ENCODE measurements at places on chromosomes 11 and 22.

DNA sequence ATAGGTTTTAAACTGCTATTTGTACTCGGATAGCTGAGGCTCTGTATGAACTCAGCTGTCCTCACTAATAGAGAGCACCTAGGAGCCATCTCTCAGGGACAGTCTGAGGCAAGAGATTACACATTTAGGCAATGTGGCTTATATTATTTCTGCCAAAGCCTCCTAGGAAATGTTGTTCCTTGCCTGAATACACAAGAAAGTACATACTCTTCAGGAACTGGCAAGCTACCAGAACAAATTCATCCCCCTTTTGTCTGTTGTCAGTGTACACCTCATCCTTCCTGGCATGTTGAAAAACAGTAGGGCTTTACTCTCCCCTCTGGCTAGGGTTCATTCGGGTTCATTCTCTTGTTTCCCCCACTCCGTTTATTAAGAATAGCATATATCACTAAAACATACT is 615.9 kb upstream of the FAT3 start:
- DNase-seq: no peak

DNA sequence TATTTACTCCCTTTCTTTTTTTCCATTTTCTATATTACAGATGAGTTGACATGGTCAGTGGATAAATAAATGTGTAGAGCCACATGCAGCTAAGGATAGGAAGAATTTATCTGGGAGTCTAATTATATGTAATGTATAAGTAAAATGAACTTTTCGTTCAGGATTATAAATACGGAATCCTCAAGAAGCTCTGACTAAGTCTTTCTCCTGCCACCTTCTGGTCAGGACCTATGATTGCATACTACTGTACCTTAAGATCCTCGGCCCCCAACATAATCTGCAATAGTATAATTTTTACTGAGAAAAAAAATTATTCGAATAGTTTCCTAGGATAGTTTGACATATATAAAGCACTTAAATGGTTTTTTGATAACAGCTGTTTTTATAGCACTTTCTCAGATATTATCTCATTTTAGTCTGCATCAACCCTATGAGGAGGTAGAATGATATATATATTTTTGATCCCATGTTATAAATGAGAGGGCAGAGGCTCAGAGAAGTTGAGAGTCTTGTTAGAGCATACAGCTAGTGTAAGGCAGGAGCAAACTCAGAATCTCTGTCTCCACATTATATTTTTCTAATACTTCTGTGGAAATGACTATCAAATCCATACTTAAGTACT is 36.1 kb downstream of the CCDC90B start:
- DNase-seq: no peak

DNA sequence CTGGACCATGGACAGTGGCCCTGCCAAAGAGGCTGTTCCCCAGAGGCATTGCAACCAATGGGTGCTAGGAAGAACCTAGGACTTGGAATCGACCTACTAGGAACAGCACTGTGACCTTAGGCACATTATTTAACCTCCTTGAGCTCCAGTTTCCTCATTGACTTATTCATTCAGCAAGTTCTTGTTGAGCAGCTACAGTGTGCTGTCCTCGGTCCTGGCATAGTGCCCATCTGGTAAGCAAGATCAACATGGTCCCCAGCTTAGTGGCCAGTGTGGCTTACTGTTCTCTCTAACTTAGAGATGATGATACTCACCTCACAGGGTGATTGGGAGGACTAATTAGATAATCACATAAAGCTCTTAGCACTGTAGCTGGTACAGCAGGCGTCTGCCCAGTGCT is 8.2 kb downstream of the ABCG4 start:
- no peak for DNase-seq

GRCh38 chr11:14105446-14105845 is 142.9 kb downstream of the SPON1 start:
- DNase-seq: no peak

- DNase-seq: no peak
Measured at GRCh38 chr11:121153472-121153871, 52.4 kb downstream of the TECTA start.

DNA sequence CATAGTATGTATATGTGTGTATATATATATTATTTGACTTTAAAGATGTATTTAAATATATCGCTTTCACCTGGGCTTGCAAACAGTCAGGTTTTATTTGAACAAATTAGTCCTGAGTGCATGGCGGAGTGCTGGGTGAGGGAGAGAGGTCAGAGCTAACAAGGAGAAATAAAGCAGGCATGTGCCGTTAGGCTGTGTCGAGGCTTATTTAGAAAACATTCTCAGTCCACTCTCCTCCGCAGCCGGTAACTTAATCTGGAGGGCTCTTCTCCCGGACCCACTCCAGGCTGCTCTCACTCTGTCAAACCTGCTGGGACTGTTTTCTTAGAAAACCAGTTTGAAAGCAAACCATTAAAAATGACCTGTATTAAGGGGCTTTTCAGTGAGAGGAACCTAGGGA is 455.9 kb downstream of the MN1 start:
- no peak for DNase-seq

DNA sequence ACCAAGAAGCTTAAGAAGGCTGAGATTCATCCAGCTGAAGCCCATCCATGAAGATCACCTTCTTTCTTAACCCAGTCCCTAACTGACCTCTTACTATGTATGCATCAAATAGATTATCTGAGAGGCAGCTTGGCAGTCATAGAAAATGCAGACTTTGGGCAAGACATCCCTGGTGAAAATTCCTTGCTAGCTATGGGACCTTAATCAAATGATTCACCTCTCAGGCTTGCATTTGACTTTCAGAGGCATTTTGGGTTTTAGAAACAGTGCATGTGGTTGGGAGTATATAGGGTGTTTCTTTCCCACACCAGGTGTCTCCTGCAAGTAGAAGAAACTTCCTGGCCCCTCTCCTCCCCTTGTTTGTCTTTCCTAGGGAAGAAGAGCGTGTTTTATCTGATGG is 188.5 kb upstream of the ISX start:
- DNase-seq: no peak

DNA sequence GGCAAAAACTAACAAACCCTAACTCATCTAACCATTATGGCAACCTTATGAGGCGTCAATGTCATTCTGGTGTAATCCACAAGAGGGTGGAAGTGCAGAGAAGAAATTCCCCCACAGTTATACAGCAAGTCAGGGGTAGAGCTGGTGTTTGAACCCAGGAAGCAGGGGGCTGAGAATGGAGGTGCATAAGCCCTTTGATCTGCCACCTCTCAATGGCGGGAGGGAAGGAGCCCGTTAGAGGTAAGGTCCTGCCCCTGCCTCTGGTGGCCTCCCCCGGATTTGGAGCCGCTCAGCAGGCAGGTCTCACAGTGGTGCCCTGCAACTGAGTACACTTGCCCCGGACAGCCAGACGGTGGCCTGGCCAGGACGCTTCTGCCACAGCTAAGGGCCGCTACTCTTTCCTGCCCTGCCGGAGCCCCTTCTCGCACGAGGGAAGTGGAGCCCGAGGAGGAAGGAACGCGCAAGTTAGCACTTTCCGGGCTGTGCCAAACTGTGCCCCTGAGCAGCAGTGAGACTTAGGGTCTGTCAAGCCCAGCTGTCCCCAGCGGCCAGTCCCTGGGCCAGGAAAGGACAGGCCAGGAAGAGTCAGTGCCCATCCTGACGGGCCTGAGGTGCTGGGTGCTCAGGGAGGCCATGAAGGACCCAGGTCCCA is 1.1 kb downstream of the FXYD2 start:
- peak; percentile 49 for DNase-seq

DNA sequence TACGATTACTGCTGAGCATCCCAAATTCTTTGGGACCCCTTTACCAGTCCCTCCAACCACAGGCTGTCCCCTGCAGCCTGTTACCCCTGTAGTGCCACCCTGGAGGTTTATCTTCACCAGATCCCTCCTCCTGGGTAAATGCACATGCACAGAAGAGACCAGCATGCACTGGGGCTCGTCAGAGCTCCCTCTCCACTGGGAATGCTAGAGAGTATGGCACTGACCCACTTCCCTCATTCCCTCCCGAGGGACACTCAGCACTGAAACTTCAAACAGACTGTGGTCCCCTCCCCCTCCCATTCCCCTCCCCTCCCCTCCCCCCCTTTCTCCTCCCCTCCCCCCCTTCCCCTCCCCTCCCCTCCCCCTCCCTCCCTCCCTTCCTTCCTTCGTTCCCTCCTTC is 49.1 kb downstream of the C11orf91 start:
- no peak for DNase-seq

DNA sequence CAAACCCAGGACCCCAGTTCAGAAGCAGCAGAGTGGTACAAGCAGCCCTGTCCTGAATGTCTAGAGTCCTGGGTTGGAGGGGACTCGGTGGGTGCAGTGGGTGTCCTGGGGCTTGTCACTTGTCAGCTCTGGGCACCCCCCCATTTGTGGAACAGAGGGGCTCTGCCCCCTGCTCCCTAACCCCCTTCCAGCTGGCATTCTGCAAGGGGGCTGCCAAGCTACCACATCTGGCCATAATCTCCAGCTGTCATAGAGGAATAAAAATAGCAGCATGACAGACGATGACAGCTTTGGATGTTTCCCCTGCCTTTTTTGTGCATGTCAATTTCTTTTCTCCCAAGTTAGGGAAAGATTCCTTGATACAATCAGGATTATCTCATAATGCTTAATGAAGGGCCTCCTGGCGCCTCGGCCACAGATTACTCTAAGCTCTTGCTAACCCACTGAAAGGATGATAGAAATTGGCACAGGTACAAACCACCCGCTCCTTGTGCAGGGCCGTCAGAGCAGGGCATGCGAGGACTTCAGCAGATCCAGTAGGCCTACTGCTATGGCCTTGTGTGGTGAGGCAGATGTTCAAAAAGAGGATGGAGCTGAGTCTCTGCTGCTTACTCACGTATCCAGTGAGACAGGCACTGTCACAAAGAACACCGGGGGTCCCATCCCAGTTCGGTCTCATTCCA is 83.0 kb downstream of the ISX start:
- no peak for DNase-seq

GRCh38 chr11:118883368-118884071 is at the start of gene CXCR5:
CXCR5 (plus strand) TSS chr11:118883892; CDS start chr11:118883942, 50 bp downstream.
- no peak for DNase-seq

DNA sequence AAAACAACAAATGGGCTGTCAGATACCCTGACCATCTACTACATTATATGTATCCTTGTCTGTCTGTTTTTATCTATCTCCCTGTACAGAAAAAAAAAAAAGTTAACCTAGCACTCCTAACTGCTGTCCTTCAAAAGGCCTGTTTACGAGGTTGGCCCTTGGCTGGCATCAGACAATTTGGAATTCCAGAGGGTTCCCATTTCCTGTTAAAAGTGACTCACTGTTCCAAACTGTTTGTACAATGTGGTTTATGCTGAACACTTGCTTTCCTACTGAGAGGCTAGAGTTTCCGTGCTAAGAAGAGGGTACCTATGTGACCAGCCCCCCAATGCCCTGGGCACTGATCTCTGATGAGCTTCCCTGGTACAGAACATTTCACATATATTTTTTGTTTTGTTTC is 65.9 kb upstream of the HMGXB4 start:
- no peak for DNase-seq

- no peak for DNase-seq
Measured at GRCh38 chr11:60859616-60860250, 4.0 kb upstream of the PTGDR2 start.

DNA sequence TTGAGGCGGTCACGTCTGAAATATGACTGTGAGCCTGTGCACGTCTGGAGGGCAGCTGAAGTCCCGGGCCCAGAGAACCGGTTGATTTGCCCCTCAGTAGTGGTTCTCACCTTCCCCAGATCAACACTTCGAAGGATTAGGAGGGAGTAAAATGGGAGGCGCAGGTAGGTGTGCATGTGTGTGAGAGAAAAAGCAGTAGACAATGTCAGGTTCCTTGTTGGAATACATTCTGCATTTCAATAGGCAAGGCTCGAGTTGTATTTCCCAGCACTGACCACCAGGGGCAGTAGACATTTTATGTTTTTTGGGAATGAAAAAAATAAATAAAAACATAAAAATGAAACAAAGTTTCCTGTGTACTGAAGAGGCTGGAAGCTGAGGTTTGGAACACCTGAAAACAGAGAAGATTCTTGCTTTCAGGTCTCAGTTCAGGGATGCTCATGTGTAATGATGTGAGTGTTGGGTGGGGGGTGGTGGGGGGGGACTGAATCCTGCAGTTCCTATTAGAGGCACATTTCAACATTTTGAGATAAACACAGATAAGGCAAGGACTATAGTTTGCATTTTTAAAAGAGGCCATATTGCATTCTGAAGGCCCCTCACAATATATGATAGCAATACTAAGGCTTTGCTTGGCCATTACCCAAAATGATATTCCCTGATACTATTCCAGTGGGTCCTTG is 333.9 kb downstream of the CADM1 start:
- peak; percentile 11 for DNase-seq

DNA sequence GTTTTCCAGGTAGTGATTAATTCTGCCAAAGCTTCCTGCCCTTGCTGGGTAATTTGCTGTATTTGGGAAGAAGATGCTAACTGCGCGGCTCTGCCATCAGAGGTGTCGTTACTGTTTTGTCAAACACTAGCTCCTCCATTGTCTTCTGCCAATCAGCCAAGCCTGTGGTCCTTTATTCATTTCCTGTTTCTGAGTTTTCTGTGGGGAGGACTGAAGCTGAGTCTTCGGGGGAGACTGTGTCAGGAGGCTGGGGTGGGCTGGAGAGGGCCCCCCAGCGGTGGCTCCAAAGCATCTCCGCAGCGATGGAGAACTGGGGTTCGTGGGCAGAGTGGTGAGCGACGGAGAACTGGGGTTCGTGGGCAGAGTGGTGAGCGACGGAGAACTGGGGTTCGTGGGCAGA is 322.9 kb upstream of the B3GAT1 start:
- DNase-seq: no peak

- DNase-seq: no peak
Measured at GRCh38 chr22:43004362-43005035, 10.4 kb downstream of the PACSIN2 start.

DNA sequence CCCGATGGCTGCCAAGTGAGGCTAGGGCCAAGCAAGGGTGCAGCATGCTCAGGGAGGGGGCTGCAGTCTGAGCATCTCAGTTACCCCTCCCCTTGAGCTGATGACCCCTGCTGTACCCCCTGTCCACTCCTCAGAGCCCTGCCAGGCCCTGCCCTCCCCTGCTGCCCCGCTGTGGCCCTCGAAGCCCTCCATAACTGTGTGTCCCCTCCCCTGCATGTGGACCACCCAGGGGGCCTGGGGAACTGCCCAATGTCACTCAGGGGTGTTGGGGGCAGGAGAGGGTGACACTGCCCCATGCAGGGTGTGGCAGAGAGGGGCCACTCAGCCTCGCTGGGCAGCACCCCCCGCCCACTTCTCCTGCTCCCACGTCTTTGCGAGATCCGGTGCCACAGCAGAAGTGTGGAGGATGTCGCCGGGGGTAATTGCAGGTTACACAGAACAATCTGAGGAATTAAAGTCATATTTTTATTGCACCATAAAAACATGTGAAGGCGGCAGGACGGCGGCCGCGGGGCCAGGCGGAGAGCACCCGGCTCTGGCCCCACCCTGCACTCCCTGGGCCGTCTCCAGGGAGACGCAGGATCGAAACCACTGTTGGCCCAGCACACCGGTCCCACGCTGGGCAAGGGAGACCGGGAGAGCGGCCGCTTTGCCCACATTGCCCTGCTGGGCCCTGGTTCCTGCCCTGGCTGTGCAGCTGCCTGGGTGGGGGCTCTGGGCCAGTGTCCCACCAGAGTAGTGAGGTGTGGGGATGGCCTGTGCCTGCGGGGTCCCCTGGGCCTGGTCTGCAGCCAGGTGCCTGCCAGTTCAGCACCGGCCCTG is 18.7 kb upstream of the GNB1L start:
- peak; percentile 2 for DNase-seq

Data from activated gamma-delta T cell treated with Interleukin-2 at 50 U/mL for 16 hours (primary cell).